ENCODE measurements at places on chromosomes 6 and 20.

- DNase-seq, result no peak
Measured at GRCh38 chr6:43699564-43700186, 12.1 kb upstream of the MRPS18A start.

DNA sequence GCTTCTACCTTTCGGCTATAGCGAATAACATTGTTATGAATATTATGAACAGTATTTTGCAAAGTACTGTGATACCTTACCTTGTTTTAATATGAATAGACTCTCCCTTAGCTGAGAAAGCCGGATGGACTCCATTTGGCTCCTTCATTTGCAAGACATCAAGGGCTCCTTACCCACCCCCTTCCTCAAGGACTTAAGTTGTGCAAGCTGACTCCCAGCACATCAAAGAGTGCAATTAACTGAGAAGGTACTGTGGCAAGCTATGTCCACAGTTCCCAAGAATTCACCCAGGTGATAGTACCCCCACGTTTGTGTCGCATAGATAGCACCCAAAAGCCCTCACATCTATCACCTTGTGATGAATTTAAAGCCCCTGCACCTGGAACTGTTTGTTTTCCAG lies 11.2 kb downstream of the CST5 start:
- DNase-seq, result no peak

DNA sequence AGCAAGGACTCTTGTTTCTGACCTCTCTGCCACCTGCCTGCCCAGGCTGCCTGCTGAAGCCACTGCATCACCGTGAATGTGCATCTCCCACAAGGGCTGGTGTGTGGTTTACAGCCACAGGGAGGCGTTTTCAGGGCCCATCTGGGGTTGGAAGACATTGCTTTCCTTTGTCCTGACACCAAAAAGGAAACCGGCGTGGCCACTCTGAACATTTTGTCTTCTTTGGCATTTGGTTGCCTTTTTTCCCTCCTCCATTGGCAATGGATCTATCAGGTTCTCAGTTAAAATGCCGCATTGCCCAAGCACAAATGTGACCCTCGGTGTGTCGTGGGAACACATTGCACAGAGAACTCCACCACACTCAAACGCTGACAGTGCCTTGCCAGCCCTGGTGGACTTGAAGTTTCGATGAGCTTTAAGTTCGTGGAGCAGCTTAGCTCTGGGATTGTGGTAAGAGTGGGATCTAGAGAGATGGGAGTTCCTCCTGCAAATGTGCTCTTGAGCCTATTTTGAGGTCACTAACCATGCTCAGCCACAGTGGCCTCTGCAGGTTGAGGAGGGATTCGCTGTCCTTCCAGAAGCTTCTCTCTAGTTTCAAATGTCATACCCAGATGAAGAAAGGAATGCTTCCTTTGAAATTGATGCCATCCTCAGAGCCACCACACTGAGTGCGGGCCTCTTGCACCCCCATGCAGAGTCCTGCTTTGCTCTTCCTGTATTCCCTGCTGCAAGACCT lies 14.8 kb upstream of the PCK1 start:
- no peak for DNase-seq

- DNase-seq, result peak; percentile 15
Measured at GRCh38 chr6:138509371-138509770, 10.1 kb upstream of the NHSL1 start.

GRCh38 chr6:34056305-34057108 lies 89.4 kb downstream of the GRM4 start:
- DNase-seq, result no peak

DNA sequence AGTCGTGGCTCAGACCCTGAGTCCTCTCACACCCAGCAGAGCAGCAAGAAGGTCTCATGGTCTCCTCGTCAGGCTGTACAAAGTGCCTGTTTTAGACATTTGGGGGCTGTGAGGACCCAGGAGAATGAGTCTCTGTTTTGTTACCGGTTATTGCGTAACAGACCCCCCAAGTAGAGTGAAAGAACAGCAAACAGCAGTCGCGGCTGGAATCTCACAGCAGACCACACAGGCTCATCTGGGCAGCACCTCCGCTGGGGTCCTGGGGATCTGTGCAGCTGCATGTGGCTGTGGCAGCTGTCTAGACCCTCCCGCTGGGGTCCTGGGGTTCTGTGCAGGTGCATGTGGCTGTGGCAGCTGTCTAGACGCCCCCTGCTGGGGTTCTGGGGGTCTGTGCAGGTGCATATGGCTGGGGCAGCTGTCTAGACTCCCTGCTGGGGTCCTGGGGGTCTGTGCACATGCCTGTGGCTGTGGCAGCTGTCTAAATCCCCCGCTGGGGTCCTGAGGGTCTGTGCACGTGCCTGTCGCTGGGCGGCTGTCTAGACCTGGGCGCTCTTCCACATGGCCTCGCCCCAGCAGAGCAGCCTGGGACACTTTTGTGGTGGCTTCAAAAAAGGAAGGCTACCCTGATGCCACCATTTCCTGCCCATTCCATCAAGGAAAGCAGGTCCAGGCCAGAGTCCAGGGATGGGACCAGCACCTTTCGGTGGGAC lies 24.7 kb downstream of the ENTPD6 start:
- no peak for DNase-seq

GRCh38 chr20:44666066-44666465 lies 14.6 kb upstream of the ADA start:
- no peak for DNase-seq

GRCh38 chr20:61918548-61918947 lies 147.1 kb downstream of the TAF4 start:
- no peak for DNase-seq

GRCh38 chr20:2559651-2560050 lies 23.3 kb downstream of the TMC2 start:
- DNase-seq, result no peak

DNA sequence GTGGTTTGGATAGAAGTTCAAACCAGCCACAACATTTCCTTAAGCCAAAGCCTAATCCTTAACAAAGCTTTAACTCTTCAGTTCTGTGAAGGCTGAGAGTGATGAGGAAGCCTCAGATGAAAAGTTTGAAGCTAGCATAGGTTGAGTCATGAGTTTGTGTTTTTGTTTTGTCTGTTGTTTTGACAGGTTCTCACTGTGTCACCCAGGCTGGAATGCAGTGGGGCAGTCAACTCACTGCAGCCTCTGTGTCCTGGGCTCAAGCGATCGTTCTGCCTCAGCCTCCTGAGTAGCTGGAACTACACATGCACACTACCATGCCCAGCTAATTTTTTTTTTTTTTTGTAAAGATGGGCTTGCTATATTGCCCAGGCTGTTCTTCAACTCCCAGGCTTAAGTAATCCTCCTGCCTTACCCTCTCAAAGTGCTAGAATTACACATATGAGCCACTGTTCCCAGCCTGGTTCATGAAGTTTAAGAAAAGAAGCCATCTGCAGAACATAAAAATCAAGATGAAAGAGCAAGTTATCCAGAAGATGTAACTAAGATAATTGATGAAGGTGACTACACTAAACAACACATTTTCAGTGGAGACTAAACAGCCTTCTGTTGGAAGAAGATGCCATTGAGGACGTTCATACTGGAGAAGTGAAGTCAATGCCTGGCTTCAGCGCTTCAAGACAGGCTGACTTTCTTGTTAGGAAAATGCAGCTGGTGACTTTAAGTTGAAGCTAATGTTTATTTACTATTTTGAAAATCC lies 96.2 kb downstream of the SMAP1 start:
- no peak for DNase-seq
